Uterine smooth muscle cell (primary cell): ENCODE measurements at places on chromosomes 6 and 20. TPM values are rescaled to one million over a fixed set of nuclear protein-coding genes. Genes with fewer than 3 reads are reported as not detected.

SH3BGRL2 gene
- 4.4 and 6.7 TPM in 2 replicates for total RNA-seq

SLC22A2 gene
- total RNA-seq: 0.12 TPM in 1 of 2 replicates, not detected in the other

SIRPA gene
- total RNA-seq: 8.2 and 11.5 TPM in 2 replicates

GDAP1L1 gene
- not detected in 2 replicates for total RNA-seq

SOX18 gene
- total RNA-seq: 0.12 TPM in 1 of 2 replicates, not detected in the other

ESF1 gene
- 25.2 and 25.7 TPM in 2 replicates for total RNA-seq

RCAN2 gene
- total RNA-seq: 0.77 and 1.5 TPM in 2 replicates

SYNJ2 gene
- total RNA-seq: 35.4 and 55.3 TPM in 2 replicates

DNAAF9 gene
- 11.4 and 17.7 TPM in 2 replicates for total RNA-seq

ELOVL2 gene
- total RNA-seq: 0.11 TPM in 1 of 2 replicates, not detected in the other

ULBP1 gene
- total RNA-seq: 0.12 and 0.22 TPM in 2 replicates

DDO gene
- 2.9 and 3.0 TPM in 2 replicates for total RNA-seq

RIPOR3 gene
- total RNA-seq: 12.7 and 15.6 TPM in 2 replicates

GSTA4 gene
- 31.0 and 36.5 TPM in 2 replicates for total RNA-seq

PLN gene
- 0.11 and 2.2 TPM in 2 replicates for total RNA-seq

PLCB1 gene
- total RNA-seq: 15.2 and 16.2 TPM in 2 replicates

TCP11 gene
- total RNA-seq: 0.25 and 0.66 TPM in 2 replicates

SPATA25 gene
- total RNA-seq: 0.62 and 1.5 TPM in 2 replicates

PGC gene
- not detected in 2 replicates for total RNA-seq

OOEP gene
- total RNA-seq: not detected in 2 replicates

SLC17A3 gene
- total RNA-seq: not detected in 2 replicates

ABRACL gene
- 31.6 and 44.9 TPM in 2 replicates for total RNA-seq

PDE7B gene
- total RNA-seq: 2.5 and 2.8 TPM in 2 replicates

ZBTB46 gene
- total RNA-seq: 11.9 and 16.7 TPM in 2 replicates

PRDM1 gene
- 3.3 and 3.4 TPM in 2 replicates for total RNA-seq

APOM gene
- total RNA-seq: 0.89 and 1.2 TPM in 2 replicates

PLTP gene
- 7.0 and 23.5 TPM in 2 replicates for total RNA-seq

PI16 gene
- total RNA-seq: 0.11 and 0.75 TPM in 2 replicates

AARS2 gene
- total RNA-seq: 25.7 and 31.5 TPM in 2 replicates

PMEPA1 gene
- under 0.01 and 1.00 TPM in 2 replicates for total RNA-seq

PTK6 gene
- total RNA-seq: 0.11 and 0.12 TPM in 2 replicates

PTGIS gene
- total RNA-seq: 22.4 and 58.2 TPM in 2 replicates

TAF4 gene
- 4.4 and 4.6 TPM in 2 replicates for total RNA-seq

CD24 gene
- total RNA-seq: 0.66 and 1.2 TPM in 2 replicates

HRH3 gene
- not detected in 2 replicates for total RNA-seq

NKAPL gene
- 1.00 and 1.9 TPM in 2 replicates for total RNA-seq

ASIP gene
- total RNA-seq: not detected in 2 replicates

OTOR gene
- total RNA-seq: not detected in 2 replicates

SLC22A7 gene
- total RNA-seq: not detected in 2 replicates

HLA-DRB1 gene
- total RNA-seq: not detected in 2 replicates
